ENCODE measurements at places on chromosomes 4 and X. TPM values are rescaled to one million over a fixed set of nuclear protein-coding genes. Genes with fewer than 3 reads are reported as not detected.

Gene TRIML2
- polyA plus RNA-seq: not detected

Gene MAGEA3
- polyA plus RNA-seq: not detected

Gene KCNIP4
- 0.19 TPM for polyA plus RNA-seq

Gene FRG2
- not detected for polyA plus RNA-seq

Gene RNF150
- not detected for polyA plus RNA-seq

Gene LDOC1
- polyA plus RNA-seq: 17.0 TPM

Gene FAM236B
- polyA plus RNA-seq: not detected

Gene OTUD6A
- polyA plus RNA-seq: not detected

Gene MAGIX
- 0.71 TPM for polyA plus RNA-seq

Gene ADH1B
- polyA plus RNA-seq: not detected

Gene FOXO4
- polyA plus RNA-seq: 2.1 TPM
